ENCODE measurements at places on chromosomes 16 and 17.

GRCh38 chr16:26453215-26453614 is 613.5 kb upstream of the C16orf82 start:
- no peak for DNase-seq

GRCh38 chr17:57104461-57105175 is 19.6 kb downstream of the AKAP1 start:
- peak; percentile 22 for DNase-seq

DNA sequence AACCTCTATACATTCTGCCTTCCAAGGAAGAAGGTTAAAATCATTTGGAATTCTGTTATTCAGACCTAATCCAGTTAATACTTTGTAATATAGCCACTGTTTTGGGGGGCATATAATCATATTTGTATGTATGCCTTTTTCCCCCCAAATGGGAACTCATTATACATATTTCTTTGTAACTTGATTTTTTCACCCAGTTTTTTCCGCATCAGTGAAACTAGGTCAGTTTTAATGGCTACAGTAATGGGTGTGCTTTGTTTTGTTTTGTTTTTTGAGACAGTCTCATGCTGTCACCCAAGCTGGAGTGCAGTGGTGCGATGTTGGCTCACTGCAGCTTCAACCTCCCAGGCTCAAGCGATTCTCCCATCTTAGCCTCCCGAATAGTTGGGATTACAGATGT is 54.9 kb downstream of the WWP2 start:
- no peak for DNase-seq

- DNase-seq = no peak
Observed at GRCh38 chr16:88749358-88749757, 35.7 kb downstream of the PIEZO1 start.

- DNase-seq = no peak
Observed at GRCh38 chr17:57724026-57724728, 20.9 kb downstream of the CCDC182 start.

DNA sequence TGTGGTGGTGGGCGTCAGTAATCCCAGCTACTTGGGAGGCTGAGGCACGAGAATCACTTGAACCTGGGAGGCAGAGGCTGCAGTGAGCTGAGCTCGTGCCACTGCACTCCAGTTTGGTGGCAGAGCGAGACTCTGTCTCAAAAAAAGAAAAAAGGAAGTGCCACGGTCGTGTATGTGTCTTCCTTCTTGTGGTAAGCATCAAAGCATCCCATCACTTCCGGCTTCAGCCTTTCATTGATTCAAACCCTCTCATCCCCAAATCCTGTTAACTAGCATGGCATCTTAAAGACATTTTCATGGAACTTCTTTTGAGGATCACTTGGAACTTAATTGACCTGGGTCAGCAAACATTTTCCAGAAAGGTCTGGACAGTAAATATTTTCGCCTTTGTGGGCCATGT is 126.2 kb downstream of the CPPED1 start:
- DNase-seq = no peak

DNA sequence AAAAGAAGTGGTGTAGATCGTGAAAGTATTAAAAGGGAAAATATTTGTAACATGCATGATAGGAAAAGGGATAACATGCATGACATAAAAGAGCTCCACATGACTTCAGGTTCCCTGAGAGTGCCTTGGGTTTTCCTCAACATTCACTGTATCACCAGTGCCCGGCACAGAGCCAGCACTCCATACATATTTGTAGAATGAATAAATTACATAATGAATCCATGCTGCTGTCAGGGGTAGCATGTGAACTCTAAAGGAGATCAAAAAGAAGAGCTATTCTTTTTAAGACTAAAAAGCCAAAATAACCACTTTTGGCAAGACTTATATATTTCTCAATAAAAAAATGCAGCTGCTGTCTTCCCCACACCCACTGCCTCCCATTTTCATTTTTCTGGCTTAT is 2.7 kb upstream of the ZNF594 start:
- DNase-seq = no peak

DNA sequence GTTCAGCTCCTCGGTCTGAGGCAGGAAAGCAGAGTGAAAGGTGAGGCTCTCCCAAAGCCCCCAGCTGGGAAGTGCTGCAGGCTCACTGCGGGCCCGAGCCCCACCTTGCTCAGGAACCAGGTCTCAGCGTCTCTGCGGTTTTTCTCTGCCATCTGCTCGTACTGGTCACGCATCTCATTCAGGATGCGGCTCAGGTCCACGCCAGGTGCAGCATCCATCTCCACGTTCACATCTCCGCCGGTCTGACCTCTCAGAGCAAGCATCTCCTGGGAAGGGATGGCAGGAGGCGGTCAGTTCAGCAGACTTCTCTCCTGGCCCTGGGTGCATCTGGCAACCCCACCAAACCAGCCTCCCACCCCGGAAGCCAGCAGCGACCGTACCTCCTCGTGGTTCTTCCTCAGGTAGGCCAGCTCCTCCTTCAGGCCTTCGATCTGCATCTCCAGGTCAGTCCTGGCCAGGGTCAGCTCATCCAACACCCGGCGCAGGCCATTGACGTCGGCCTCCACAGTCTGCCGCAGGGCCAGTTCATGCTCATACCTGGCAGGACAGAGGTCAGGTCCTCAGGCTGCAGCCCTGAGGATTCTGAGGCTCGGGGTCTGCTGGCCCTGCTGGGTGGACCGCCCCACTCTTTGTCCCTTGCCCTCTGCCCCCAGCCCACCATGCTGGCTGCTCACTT is 1.5 kb downstream of the KRT16 start:
- no peak for DNase-seq

DNA sequence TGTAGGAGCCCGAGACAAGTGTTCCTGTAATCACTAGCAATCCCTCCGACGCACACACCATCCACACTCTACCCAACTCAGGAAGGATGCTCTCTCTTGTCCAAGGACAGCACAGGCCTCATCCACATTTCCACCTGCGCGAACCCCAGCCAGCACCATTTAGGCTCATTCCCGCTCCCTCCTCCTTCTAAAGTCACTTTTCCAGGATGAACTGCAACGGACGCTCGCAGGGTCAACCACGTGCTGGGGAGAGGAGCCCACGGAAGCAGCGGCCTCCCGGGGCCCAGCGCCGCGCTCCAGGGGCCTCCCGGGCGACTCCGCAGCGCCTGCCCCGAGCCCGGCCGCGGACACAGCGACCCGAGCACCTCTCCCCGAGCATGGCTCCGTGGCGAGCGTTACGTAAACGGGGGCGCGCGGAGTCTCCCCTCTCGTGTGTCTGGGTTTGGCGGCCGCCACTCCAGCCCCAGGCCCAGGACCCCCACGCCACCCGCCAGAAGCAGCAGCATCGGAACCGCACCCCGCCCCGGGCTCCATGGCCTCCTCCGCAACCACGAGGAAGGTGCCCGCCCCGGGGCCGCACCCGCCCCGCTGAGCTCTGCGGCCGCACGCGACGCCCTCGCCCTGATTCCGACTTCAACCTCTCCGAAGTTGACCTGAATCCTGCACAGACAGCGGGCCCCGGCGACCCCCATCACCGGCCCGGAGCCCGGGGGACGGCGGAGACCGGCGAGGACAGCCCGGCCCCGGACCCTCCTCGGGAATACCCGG is 668 bp downstream of the USP36 start:
- DNase-seq = peak; percentile 88

GRCh38 chr16:900211-900610 is 70.6 kb downstream of the LMF1 start:
- no peak for DNase-seq

- no peak for DNase-seq
Observed at GRCh38 chr17:73240561-73240960, 21.1 kb downstream of the CPSF4L start.

GRCh38 chr16:85916141-85916890 is 17.4 kb downstream of the IRF8 start:
- DNase-seq = peak; percentile 60

DNA sequence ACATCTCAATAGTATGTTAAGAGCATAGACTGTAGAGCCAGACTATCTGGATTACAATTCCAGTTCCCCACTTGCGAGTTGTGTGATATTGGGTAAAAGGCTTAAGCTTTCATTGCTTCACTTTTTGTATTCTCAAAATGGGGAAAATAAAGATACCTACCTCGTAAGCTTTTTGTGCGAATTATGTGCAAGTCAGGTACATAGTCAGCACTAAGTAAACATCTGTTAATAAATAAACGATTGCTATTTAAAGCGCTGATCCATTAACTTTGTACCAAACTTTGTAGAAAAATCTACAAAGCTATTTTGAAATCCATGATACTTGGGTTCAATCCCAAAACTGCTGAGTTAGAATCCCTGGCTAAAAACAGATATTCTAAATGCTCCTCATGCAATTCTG is 19.6 kb downstream of the ABCA6 start:
- DNase-seq = no peak

- no peak for DNase-seq
Observed at GRCh38 chr17:49341356-49341755, 20.7 kb downstream of the ZNF652 start.

- DNase-seq = no peak
Observed at GRCh38 chr17:43753493-43754129, 5.0 kb downstream of the SOST start.

GRCh38 chr17:76153202-76153601 is 12.2 kb upstream of the FOXJ1 start:
- DNase-seq = no peak

GRCh38 chr17:47956791-47957590 is 692 bp downstream of the PRR15L start:
- no peak for DNase-seq

GRCh38 chr17:11807606-11808005 is 189.7 kb downstream of the ZNF18 start:
- no peak for DNase-seq

DNA sequence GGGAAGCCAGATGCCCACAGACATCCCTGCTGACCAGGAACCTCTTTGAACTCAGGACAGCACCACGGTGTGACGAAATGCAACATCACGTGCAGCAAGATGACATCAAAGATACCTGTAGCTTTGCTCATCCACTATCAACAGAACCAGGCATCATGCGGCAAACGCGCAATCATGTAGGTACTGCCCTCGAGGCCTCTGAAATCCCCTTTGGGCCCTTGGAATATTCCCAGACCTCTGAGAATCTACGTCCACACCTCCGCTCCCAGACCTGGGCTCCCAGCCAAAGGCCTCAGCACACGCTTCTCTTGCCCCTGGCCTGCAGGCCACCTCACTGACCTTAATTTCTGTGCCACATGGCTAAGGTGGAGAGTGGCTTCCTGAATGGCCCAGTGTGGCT is 7.3 kb downstream of the CX3CL1 start:
- DNase-seq = no peak

GRCh38 chr16:81817789-81818567 is 38.9 kb downstream of the PLCG2 start:
- no peak for DNase-seq

DNA sequence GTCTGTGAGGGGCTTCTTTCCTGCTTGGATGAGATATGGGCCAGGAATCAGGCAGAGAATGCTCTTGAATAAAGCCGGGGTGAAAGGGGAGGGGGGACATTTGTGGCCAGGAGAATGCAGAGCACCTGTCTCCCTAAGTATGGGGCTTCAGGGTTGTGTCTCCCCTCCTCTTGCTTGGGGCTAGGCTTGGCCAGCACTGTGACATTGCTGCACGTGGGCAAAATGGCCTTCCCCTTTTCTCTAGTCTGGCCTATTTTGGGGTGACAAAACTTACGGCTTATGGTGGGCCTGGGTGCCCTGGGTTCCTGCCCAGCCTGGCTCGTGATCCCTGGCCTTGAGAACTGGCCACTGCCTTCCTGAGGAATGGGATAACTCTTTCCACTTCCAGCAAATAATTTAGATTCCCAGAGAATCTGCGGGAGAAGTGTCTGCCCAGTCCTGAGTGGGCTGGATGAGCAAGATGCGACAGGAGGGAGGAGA is 5.6 kb downstream of the NFE2L1 start:
- no peak for DNase-seq

DNA sequence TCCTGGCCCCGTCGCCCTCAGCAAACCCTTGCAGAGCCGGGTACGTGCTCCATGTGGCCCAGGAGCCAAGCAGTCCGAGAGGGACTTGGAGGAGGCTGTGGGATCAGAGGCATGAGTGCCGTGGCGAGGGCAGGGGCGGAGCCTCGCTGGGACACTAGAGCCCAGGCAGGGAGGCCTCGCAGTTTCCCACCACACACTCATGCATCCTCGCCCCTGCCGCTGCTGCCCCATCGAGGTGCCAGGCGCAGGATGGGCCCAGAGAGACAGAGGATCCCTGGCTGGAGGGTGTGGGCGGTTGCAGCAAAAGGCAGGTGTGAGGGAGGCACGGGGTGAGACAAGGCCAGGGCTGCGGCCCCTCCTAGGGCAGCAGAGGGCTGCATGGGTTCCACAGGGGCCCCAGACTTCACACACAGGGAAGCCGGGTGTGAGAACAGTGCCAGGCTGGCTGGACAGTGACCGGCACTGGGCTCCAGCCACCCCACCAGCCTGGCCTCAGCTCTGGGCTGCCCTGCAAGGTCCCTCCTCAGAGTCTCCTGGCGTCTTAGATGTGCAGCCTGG is 7.7 kb downstream of the BCAR1 start:
- no peak for DNase-seq

GRCh38 chr17:38864636-38865398 is 5.0 kb upstream of the LASP1 start:
- peak; percentile 54 for DNase-seq

- DNase-seq = no peak
Observed at GRCh38 chr17:72732893-72733618, 359.4 kb downstream of the SLC39A11 start.

DNA sequence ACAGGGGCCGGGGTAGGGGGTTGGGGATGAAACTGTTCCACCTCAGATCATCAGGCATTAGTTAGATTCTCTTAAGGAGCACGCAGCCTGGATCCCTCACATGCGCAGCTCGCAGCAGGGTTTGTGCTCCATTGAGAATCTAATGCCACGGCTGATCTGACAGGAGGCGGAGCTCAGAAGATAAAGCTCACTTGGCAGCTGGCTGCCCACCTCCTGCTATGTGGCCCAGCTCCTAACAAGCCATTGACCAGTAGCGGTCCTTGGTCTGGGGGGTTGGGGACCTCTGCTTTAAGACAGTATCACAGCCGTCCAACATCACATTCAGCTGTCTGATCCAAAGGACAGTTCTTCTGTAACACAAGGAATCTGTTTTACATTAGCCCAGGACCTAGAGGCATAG is 62.5 kb downstream of the SLC39A11 start:
- DNase-seq = no peak

- DNase-seq = peak; percentile 28
Observed at GRCh38 chr17:73785496-73785895, 141.3 kb upstream of the SDK2 start.

GRCh38 chr16:50228364-50228868 is 37.9 kb upstream of the ADCY7 start:
- DNase-seq = no peak

DNA sequence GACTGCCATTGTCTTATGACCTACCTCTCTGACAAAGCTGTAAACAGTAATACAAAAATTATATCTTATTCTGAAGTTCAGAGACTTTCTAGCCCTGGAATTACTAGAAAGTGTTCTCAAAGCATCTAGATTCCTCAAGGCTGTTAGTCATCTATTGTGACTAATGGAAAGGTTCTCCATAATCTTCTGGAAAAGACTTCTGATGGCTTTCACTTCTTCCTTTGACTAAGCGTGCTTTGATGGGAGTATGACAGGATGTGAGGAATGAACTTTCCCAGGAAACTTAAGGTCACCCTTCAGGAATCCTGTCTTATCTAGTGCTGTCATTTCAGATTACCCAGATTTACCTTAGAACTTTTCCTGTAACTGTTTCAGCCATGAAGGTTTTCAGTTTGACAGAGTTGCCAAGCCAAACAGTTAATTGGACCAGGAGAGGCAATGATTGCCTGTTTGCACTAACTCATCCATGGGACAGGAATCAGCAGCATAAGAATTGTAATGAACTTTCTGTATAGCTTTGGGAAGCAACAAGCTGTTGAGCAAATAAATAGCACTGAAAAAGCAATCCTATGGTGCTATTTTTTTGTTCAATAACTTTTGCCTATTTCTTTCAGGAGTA is 43.5 kb downstream of the AP2B1 start:
- peak; percentile 15 for DNase-seq

Measured in fibroblast of villous mesenchyme (primary cell).